Naive thymus-derived CD8-positive, alpha-beta T cell (primary cell): ENCODE measurements at places on chromosomes 7 and 10.

DNA sequence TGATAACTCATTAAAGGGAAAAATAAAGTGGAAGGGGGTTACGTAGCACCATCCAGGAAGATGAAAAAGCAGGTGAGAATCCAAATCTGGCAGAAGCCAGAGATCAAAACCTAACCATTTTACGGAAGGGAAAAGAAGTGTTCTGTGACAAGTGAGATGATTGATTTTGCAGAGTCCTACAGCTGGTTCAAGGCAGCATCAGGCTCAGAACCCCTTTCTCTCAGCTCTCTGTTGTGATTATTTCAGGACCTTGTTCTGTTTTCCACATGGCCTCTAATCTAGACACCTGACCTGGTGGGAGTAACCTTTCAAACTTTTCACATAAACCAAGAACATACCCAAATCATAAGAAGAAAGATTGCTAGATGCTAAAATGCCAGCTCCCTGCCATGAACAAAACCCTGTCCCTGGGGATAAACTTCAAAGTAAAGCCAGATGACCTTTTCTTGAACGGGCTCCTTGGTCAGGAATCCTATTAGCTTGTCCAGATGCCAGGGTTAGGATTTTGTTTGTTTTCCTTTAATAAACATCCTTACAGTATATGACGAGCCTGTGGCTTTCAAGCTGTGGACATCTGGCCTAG, 5.9 kb downstream of the DUSP5 start:
- DNase-seq: no peak

DNA sequence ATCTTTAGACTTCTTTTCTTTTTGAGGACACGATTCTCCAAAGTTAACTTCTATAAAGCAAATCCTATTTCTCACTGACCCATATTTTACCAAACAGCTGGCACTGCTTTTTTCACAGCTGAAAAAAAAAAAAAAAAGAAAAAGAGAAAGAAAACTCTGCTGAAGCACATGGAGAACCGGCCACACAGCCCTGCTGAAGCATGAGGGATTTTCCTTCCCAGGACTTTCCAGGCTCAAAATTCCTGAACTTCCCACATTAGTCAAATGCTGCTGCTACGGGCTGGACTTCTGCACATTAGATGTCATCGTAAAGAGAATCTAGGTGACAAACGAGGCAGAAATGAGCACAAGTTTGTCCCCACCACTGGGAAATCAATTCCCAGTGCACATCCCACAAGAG, 25.2 kb downstream of the HIPK2 start:
- DNase-seq: no peak

DNA sequence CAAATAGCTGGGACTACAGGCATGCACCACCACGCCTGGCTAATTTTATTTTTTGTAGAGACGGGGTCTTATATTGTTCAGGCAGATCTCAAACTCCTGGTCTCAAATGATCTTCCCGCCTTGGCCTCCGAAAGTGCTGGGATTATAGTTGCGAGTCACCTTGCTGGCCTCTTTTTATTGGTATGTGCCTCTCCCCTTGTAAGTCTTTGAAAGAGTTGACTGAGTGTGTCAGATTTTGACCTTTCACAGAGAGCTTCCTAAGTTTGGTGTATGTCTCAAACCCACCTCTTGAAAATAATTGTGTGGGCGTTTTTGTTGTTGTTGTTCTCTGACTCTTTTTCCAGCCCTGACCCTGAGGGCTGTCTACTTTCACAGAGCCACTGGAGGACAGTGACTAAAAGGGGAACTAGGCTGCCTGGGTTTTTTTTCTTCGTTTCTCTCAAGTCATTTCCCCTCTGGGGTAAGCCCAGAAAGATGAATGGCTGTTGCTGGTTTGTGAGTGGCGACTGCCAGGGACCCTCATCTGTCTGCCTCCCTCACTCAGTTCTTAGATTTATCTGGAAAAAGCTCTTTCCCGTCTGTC, 262.8 kb downstream of the ZEB1 start:
- no peak for DNase-seq

- no peak for DNase-seq
These were observed 257 bp downstream of the WAC start for GRCh38 chr10:28533186-28533564.

DNA sequence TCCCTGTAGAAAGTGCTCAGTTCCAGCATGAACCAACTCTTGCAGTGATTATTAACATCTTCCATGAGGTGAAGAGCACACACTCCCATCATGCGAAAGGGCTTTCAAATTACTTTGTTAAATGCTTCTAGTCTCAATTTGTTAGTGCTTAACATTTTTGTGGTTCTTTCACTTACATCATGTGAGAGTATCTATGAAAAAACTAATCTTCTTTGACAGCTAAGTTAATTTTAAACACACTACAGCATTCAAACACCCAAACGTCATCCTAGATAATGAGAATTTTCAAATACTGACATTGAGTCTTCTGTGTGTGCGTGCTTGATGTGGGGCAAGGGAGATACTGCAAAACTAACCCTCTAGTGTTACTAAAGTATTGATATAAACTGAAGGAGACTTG, 84.8 kb downstream of the ETV1 start:
- DNase-seq: no peak

GRCh38 chr10:13784067-13784466, 197.3 kb downstream of the PRPF18 start:
- peak; percentile 55 for DNase-seq

GRCh38 chr10:52992567-52992966, 220.0 kb upstream of the MBL2 start:
- no peak for DNase-seq

DNA sequence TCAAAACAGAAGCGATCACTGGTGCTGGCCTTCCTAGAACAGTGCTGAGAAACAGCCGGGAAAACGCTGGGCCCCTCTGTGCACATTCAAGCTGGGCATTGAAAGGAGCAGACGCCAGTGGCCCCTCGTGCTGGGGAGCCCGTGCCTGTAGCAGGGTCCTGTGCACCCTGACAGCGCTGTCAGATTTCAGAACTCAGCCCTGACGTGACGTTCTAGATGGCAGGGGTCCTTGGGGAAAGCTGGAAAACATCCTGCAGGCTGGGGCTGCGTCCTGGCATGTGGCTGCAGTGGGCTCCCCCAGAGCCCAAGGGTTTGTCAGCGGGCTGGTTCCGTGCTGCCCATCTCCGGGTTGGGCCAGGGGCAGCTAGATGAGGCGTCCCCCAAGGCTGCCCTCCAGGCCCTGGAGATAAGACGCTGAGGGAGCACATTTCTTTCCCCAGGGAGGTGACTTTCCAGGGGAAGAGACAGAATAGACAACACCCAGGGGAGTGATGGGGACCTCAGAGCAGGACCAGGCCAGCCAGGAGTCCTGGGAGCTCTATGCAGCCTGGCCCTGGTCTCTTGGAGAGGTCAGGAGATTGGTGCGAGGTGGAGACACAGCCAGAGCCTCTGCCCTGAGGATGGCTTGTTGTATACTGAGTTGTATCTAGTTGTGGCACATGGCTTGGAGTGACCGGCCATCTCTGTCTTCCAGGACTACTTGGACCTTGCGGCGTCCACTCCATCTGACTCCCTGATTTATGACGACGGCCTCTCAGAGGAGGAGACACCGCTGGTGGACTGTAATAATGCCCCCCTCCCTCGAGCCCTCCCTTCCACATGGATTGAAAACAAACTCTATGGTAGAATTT, 12.1 kb upstream of the CSGALNACT2 start:
- no peak for DNase-seq

GRCh38 chr10:98316661-98317060, 48.7 kb upstream of the LOXL4 start:
- DNase-seq: no peak
